ENCODE measurements at places on chromosomes 16 and 17. TPM values are rescaled to one million over a fixed set of nuclear protein-coding genes. Genes with fewer than 3 reads are reported as not detected.

Gene PLEKHG4
- total RNA-seq, result 22.4 TPM

Gene CMTM2
- not detected for total RNA-seq

Gene GNAO1
- total RNA-seq, result not detected

Gene GPS1
- 122 TPM for total RNA-seq

Gene TBC1D16
- total RNA-seq, result 30.5 TPM

Gene TMEM88
- 24.8 TPM for total RNA-seq

Gene ROGDI
- 31.1 TPM for total RNA-seq

Gene CCL2
- total RNA-seq, result 406 TPM

Gene SAP30BP
- total RNA-seq, result 70.7 TPM

Gene FAM83G
- total RNA-seq, result 12.6 TPM

GRCh38 chr17:40445751-40446468, 2.7 kb downstream of the IGFBP4 start:
- DNase-seq, result no peak

DNA sequence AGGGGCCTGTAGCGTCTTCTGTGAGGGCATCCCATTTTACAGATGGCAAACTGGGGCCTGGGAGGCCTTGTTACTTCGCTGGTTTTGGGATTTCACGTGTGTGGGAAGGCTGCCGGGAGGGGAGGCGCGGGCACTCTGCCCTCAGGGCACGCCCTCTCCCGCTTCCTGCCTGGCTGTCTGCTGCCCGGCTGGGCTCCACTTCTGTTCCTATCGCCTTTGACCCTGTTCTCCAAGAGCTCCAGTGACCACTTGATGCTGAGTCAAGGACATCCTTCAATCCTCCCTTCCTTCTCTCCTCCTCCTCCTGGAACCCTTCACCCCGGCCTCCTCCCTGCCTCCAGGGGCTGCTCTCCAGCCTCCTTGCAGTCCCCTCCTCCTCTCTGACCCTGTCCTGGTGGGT, 16.0 kb downstream of the SPNS3 start:
- no peak for DNase-seq

- no peak for DNase-seq
Measured at GRCh38 chr16:69334696-69335095, 4.3 kb upstream of the PDF start.

- no peak for DNase-seq
Measured at GRCh38 chr17:7560172-7561027, 1.3 kb upstream of the SENP3 start.

DNA sequence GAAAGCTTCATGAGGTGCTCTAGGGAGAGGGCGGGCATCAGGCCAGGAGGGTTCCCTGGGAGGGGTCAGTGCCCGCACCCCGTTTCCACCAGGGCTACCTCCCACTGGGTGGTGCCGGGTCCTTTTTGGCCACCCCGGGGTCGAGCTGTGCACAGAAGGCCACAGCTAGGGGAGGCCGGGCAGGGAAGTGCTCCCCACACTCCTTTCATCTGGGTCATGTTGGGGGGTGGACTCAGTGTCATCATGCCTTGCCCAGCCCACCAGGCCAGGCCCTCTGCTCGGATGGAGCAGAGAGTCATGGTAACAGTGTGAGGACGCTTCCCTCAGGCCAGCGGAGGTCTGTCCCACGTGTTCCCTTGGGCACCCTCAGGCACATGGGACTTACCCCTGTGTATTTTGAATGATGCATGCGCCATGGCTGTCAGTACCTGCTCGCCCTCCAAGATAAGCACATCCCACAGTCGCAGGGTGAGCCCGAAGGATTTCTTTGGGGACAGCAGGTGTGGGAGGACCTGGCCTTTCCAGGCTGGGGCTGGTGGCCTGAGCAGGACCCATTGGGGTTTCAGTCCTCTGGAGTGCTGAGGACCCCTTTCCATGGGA, 46.4 kb downstream of the TNFRSF13B start:
- no peak for DNase-seq

GRCh38 chr17:15269087-15269779, 4.1 kb upstream of the PMP22 start:
- no peak for DNase-seq

DNA sequence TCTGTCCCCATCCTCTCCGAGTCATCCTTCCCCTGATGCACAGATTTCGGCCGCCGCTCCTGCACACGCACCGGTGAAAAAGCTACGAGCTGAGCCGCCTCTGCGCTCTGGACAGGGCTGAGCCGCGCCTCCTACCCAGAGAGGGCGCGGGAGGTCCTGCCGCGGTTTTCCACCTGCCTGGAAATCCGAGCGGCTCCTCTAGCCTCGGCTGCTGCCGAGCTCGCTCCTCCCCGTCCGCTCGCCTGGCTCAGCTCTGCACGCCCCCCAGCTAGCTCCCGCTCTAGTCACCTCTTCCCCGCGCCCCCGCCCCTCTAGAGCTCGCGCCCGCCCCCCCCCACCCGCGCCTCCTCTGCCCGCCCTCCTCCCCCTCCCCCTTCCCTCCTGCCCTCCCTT, 198 bp upstream of the SHISA9 start:
- DNase-seq, result no peak

- no peak for DNase-seq
Measured at GRCh38 chr17:35892091-35893035, 12.2 kb upstream of the CCL5 start.

GRCh38 chr17:48037838-48038323, 284 bp upstream of the COPZ2 start:
- no peak for DNase-seq

DNA sequence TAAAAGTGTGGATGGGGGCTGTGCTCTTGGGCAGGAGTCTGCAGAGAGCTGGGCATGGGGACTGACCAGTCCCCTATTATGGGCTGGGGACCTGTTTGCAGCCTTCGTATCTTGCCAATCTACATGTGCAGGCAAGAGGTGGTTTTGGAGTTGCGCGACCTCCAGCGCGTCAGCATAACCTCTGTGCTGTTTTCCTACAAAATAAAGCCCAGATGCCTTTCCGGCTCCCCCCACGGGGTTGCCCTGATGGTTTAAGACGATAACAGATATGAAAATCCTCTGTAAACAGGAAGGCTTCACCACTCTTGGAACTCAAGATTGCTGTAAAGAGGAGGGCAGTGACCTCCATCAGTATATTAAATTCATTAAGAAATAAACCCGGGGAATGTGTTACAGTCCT, 16.5 kb upstream of the SPPL2C start:
- DNase-seq, result no peak

DNA sequence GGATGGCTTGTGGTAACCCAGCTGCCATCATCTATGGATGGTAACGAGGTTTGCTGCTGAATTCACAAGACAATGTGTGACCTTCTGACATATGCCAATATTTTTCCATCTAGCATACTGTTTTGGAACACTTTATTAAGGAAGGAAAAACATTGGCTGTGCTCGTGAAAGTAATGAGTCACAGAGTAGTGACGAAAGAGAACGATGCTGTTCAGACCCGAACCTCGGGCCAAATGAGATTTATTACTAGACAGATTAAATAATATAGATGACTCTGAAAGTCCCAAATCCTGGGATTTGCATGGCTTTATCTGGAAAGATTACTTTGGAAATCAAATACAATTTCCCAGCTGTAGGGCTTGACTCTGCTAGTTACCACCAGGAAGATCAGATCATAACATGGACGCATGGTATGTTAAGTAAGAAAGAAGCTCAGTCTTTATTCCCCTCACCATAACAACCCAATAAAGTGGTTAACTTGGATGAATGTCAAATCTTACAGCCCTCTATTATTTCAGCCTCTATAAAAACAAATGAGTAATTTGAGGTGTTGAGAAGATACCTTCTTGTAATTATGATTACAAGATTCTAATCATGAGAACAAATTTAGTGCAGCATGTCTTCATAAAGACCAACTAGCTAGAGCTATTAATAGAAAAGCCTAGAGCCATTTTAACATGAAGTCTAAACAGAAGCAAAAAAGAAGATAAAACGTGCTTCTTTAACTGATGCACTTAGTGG, 32.6 kb downstream of the ERN1 start:
- DNase-seq, result peak; percentile 90

GRCh38 chr16:84930298-84931106, 80.8 kb downstream of the ZDHHC7 start:
- no peak for DNase-seq

- no peak for DNase-seq
Measured at GRCh38 chr16:89413811-89414585, 76.4 kb downstream of the ANKRD11 start.

DNA sequence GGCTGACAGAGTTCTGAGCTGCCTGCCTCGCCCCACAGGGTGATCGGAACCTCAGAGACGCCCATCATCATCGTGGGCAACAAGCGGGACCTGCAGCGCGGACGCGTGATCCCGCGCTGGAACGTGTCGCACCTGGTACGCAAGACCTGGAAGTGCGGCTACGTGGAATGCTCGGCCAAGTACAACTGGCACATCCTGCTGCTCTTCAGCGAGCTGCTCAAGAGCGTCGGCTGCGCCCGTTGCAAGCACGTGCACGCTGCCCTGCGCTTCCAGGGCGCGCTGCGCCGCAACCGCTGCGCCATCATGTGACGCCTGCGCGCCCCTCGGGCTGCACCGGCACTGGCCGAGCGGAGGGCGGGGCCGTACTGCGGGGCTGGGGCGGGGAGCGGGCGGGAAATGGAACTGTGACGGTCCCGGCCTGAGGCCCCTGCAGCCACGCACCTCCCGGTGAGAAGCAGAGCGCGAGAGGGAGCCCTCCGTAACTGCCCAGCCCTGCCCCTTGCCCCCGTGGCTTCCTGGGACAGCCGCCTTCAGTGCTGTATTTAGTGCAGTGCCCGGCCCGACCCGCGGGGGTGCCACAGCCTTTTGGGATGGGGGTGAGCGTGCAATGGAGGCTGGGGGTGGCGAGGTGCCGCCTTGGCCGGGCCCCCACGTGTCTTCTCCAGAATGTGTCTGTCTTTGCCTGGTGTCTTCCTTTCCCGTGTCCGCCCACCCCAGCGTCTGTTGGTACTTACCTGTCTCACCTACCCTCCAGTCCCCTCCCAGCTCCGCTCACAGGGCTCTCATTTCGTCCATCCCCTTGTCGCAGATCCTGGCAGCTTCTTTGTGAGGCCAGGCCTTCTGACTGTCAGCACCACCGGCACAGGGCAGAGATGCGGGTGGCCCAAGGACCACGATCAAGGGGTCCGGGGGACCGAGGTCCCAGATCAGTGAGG, 9.8 kb downstream of the RASL10B start:
- no peak for DNase-seq

- DNase-seq, result no peak
Measured at GRCh38 chr17:21077281-21077680, 34.5 kb upstream of the USP22 start.

GRCh38 chr17:61005358-61005757, 327.7 kb downstream of the BCAS3 start:
- no peak for DNase-seq

GRCh38 chr17:65054602-65055001, 1.9 kb downstream of the GNA13 start:
- DNase-seq, result no peak

- DNase-seq, result no peak
Measured at GRCh38 chr17:64073771-64074703, 53.6 kb upstream of the ICAM2 start.

Measured in glomerular endothelial cell (primary cell).